Glutamatergic neuron (in vitro differentiated cells): ENCODE measurements at places on chromosomes 12 and 14. TPM values are rescaled to one million over a fixed set of nuclear protein-coding genes. Genes with fewer than 3 reads are reported as not detected.

The CIROP gene
- total RNA-seq = not detected

The OR4K17 gene
- not detected for total RNA-seq

The RBP5 gene
- total RNA-seq = 1.2 TPM

The PIANP gene
- 48.8 TPM for total RNA-seq

- no peak for DNase-seq
Observed at GRCh38 chr12:12476857-12477531, 85.7 kb downstream of the DUSP16 start.

- DNase-seq = no peak
Observed at GRCh38 chr12:67661311-67662021, 12.9 kb downstream of the DYRK2 start.
